Natural killer cell (primary cell): ENCODE measurements at places on chromosomes 5 and 9. TPM values are rescaled to one million over a fixed set of nuclear protein-coding genes. Genes with fewer than 3 reads are reported as not detected.

DNA sequence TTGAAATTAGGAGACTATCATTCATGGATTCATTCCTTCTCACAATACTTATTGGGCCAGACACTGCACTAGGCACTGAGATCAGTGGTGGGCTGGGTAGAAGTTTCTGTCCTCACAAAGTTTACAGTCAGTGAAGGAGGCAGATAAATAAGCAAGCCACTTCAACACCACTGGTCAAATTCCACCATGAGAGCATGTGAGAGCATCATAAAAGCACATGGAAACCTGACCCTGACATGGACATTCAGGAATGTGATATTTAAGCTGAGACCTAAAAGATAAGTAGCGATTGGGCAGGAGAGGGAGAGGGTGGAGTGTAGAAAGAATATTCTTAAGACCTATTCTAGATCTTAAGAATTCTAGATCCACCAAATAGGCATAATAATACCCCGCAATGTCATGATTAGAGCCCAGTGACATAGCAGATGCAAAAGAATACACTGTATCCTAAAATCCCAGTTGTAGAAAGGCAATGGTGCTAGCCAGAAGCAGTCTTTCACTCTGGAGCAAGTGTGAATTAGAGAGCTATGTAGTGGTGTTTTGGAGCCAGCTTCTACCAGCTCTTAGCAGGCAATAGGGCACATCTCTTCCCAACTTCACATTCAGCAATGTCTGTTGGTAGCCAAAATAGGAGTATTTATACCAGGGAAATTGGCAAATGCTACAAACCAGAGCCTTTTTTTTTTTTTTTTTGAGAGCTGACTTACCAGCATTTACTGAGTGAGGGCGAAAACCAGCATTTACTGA lies 46.4 kb downstream of the SH3RF2 start:
- DNase-seq, result no peak

The PRR7 gene
- 23.3 TPM for total RNA-seq

The FBP1 gene
- 15.5 TPM for total RNA-seq

- no peak for DNase-seq
Measured at GRCh38 chr5:3660630-3661029, 65.0 kb downstream of the IRX1 start.
